Glomerular endothelial cell (primary cell): ENCODE measurements at places on chromosomes 16 and 17. TPM values are rescaled to one million over a fixed set of nuclear protein-coding genes. Genes with fewer than 3 reads are reported as not detected.

DNA sequence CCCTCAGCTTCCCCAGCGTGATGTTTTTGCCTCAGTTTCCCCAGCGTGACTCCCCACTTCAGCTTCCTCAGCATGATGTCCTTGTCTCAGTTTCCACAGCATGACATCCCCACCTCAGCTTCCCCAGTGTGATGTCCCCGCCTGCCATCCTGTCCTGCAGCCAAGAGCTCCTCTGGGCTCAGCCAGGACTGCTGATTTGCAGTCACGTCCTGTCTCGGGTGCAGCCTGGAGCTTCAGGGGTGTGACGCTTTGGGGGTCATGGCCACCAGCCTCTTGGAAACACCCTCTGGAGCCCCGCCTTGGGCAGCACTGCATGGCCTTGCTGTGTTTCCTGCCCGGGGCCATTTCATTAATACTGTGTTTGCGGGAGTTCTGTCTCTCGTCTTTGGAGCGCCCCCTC, 16.5 kb upstream of the NUDT16L1 start:
- no peak for DNase-seq

GRCh38 chr17:43935926-43936261, 6.4 kb downstream of the PPY start:
- DNase-seq: no peak

MPV17L gene
- 0.53 and 2.6 TPM in 2 replicates for total RNA-seq

NOS2 gene
- 0.18 and 0.44 TPM in 2 replicates for total RNA-seq

DNA sequence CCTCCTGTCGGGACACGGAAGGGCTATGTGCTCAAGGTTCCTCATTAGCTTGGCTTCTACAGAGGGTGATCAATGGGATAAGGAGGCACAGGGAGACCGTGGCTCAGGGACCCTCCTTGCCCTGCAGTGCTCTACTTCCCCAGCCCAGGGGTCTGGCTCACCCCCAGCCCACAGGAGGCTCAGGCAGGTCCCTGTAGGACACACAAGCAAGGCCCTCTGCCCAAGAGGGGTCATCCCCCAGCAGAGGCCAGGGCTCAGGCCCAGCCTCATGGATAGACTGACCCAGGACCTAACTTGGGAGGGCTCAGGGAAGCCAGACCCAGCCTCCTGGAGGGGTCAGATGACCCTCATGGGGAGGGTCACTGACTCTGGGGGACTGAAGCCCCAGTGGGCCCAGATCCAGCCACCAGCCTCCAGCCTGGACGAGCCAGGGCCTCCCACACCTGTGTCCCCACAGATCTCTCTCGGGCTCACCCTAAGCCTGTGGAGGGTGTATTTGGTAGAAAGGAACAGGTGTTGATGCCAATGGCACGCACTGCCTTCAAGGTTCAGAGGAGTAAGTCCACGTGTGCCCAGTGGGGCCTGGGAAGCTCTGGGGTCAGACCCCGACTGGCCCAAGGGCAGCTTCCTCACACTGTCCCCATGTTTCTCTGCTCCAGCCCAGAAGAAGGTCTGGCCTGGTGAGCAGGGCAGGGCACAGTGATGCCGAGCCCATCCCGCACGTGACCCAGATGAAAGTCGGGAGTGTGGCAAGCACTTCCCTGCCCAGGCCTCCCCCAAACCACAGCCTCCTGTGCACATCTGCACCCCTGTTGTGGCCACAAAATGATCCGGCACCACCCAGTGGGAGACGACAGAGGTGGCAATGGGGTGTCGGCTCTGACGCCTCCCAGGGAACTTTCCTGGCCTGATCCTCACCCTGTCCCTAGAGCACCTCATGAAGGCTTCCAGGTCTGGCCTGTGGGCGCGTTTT, 10.9 kb upstream of the KRTAP17-1 start:
- DNase-seq: no peak

CDRT15 gene
- not detected in 2 replicates for total RNA-seq

GRCh38 chr17:82302991-82303943, 14.1 kb downstream of the CD7 start:
- no peak for DNase-seq

GRCh38 chr16:2777903-2778629, 986 bp upstream of the ELOB start:
- no peak for DNase-seq
